ENCODE measurements at places on chromosomes 4 and X.

GRCh38 chr4:98199247-98199646 is 56.0 kb upstream of the STPG2 start:
- no peak for DNase-seq

- no peak for DNase-seq
Observed at GRCh38 chrX:10006086-10006485, 38.9 kb downstream of the CLDN34 start.

- DNase-seq, result no peak
Observed at GRCh38 chrX:29024871-29025270, 437.6 kb downstream of the IL1RAPL1 start.

DNA sequence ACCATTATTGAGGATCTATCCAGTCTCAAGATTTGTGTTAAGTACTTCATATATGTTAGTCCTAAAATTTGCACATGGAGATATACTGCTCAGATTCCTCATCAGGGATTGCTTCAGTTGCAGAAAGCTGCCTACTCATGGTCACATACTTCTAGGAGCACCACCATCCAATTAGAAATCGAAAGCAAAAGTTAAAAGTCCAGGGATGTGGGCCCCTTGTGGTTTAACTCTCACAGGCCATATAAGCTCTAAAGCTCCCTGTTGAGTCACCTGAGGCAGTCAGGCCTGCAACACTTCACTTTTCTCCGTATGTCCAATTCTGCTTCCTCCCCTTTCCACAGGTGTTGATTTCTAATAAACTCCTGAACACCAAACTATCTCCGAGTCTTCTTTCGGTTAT is 84.2 kb downstream of the CNOT6L start:
- no peak for DNase-seq

DNA sequence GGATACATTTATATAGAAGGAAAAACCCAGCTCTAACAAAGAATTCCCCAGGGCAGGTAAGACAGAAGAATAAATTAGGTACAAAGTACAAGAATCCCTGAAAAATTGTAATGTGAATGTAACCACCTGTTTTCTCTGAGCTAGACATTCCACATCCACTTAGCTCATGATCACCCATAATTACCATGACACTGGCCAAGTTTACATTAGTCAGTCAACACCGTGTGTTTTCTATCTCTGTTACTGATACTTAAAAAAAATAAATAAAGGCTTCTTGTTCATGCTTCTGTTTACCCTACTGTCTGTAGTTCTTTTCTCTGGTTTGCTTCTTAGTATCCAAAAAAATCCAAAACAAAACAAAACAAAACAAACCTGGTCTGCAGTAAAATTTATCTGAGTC is 66.0 kb downstream of the CBLL2 start:
- no peak for DNase-seq

- no peak for DNase-seq
Observed at GRCh38 chr4:89800527-89801103, 36.3 kb downstream of the SNCA start.

DNA sequence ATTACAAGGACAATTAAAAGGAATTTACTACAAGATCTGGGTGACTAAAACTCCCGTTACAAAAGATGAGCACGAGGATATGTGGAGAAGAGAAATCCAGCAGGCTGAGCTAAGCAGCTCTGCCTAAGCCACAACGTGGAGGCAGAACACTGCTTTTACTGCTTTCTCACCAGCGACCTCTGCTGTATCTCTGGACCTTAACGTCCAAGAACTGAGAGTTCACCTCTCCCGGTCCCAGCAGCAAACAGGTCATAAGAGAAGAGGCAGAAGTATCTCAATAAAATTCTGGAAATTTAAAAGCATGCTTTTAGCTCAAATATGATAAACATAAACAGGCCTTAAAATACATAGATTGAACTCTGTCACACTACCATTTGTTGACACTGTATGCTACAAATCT is 81.0 kb downstream of the ADGRA3 start:
- DNase-seq, result no peak
